ENCODE measurements at places on chromosomes 7 and 10. TPM values are rescaled to one million over a fixed set of nuclear protein-coding genes. Genes with fewer than 3 reads are reported as not detected.

GRCh38 chr10:62085404-62085803 is 183.2 kb downstream of the RTKN2 start:
- DNase-seq, result no peak
- no peak overlapping the region for H3K27ac ChIP-seq
- H3K36me3 ChIP-seq, result peaks cover 71% of the 10 kb centered on the region
- no peak overlapping the region for H3K4me3 ChIP-seq
- H3K27me3 ChIP-seq, result no peaks in the 10 kb centered on the region

DNA sequence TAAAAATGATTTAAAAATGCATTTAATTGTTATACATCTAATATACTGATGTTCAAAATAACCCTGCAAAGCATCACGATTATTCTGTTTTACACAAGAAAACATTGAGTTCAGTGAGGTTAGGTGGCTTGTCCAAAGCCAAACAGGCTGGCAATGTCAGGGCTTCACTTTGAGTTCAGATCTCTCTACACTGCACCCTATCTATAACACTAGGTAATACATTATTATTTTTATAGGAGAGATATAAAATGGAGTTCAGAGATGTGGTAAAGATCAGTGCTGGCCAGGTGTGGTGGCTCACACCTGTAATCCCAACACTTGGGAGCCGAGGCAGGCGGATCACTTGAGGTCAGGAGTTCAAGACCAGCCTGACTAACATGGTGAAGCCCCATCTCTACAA is 165.9 kb upstream of the MYO3A start:
- no peaks in the 10 kb centered on the region for H3K36me3 ChIP-seq
- no peak overlapping the region for H3K4me3 ChIP-seq
- H3K27ac ChIP-seq, result no peak overlapping the region

The LRRTM3 gene
- not detected for total RNA-seq

DNA sequence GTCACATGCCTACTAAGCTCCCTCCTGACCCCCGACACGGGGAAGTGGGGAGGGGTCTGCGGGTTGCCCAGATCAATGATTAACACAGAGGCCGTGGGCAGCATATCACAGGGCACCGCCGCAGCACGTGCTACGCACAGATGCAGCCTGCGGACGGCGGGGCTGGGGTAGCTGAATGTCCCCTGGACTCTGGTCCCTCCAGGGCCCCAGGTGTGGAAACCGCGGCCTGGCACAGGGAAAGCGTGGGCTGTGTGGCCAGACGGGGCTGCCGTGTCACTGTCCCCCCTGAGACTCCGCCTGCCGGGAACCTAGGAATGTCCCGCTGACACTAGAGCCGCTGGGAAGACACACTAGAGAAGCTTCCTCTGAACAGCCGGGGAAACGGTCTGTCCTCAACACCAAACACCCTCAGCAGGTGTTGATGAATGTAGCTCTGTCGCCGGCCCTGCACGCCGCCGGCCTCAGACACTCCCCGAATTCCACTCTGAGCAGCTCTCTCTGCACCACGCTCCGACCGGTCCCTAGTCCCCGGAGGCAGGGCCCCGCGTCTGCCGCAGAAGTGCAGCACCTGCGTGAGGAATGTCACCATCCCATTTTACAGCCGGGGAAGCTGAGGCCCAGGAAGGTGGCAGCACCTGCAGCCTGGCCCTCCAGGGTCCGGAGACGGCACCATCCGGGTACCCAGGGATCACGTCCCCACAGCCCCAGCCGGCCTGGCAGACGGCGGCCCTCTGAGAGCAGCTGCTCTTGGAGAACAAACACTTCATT is 33.4 kb upstream of the PDGFA start:
- no peak for DNase-seq
- no peak overlapping the region for H3K4me3 ChIP-seq
- peaks cover 15% of the 10 kb centered on the region for H3K36me3 ChIP-seq
- H3K4me1 ChIP-seq, result no peaks in the 10 kb centered on the region
- H3K27ac ChIP-seq, result no peak overlapping the region

GRCh38 chr10:21202776-21203462 is 305.8 kb upstream of the NEBL start:
- no peak overlapping the region for H3K4me3 ChIP-seq
- DNase-seq, result no peak
- no peak overlapping the region for H3K27ac ChIP-seq
- no peaks in the 10 kb centered on the region for H3K4me1 ChIP-seq

- H3K4me1 ChIP-seq, result peaks cover 27% of the 10 kb centered on the region
- H3K36me3 ChIP-seq, result no peaks in the 10 kb centered on the region
- no peak for DNase-seq
- no peak overlapping the region for H3K4me3 ChIP-seq
- no peaks in the 10 kb centered on the region for H3K27me3 ChIP-seq
- H3K27ac ChIP-seq, result no peak overlapping the region
Measured at GRCh38 chr7:16921644-16922257, 40.0 kb upstream of the AGR3 start.

DNA sequence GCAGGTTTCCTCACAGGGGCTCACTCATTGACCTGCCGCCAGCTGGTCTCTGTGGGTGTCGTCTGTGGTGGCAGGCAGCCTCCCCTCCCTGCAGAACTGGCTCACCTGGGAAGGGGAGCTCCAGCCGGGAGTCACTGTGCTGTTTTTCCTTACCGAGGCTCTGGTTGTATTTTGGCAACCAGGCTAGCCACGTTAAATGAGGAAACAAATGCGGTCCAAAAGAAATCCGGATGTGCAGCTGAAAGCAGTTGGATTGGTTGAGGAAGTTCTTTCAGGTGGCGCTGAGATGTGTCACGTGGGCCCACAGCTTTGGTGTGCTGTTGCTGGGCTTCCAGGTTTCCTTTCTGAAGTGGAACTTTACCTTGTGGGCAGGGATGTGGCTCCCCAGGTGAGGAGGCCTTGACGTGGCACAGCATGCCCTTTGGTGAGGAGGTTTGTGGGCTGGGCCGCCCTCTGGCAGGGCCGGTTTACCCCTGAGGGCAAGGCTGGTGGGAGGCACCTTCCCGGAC is 14.2 kb downstream of the MTURN start:
- peaks cover 6% of the 10 kb centered on the region for H3K4me1 ChIP-seq
- DNase-seq, result peak; percentile 63
- no peak overlapping the region for H3K4me3 ChIP-seq
- no peaks in the 10 kb centered on the region for H3K27me3 ChIP-seq

- H3K27ac ChIP-seq, result no peak overlapping the region
- H3K27me3 ChIP-seq, result no peaks in the 10 kb centered on the region
- H3K36me3 ChIP-seq, result no peaks in the 10 kb centered on the region
- peak overlapping the region; percentile 53 for H3K4me3 ChIP-seq
- H3K4me1 ChIP-seq, result peaks cover 6% of the 10 kb centered on the region
Measured at GRCh38 chr7:6516387-6516983, 34.8 kb downstream of the GRID2IP start.

DNA sequence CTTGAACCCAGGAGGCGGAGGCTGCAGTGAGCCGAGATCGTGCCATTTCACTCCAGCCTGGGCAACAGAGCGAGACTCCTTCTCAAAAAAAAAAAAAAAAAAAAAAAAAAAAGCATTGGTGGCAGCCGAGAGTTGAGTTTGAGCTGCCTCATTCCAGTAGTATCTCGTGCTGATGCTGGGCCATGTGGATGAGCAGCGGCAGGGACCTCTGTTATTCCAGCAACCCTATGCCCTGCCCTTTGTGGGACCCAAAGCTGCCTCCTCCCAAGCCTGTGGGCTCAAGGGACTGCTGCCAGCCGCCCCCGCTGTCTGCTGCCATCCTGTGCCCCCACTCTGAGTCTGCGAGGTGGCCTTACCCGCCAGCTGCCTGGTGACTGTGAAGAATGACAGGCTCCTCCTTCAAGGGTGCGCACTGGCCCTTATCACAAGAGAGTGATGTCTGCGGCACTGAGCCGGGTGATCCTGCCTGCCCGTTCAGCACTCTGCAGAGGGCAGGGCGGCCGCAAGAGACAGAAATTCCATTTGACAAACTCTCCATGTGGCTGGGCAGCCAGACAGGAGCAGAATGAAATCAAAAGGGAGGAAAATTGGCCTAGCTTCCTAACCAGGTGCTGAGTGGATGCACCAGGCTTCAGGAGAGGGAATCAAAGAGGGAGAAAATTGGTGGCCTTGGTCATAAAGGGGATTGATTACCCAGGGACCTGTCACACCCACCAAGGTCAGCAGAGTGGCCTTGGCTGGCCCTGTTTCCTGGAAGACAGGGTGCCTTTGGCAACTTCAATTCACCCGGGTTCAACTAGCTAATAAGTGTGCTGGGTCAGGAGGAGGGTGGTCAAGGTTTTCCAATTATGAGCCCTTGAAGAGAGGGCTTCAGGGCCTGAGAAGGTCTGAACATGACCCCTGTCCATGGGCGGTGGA is 65.3 kb upstream of the ZMIZ1 start:
- no peak overlapping the region for H3K4me3 ChIP-seq
- peaks cover 11% of the 10 kb centered on the region for H3K4me1 ChIP-seq
- H3K36me3 ChIP-seq, result no peaks in the 10 kb centered on the region
- DNase-seq, result no peak
- no peak overlapping the region for H3K27ac ChIP-seq

DNA sequence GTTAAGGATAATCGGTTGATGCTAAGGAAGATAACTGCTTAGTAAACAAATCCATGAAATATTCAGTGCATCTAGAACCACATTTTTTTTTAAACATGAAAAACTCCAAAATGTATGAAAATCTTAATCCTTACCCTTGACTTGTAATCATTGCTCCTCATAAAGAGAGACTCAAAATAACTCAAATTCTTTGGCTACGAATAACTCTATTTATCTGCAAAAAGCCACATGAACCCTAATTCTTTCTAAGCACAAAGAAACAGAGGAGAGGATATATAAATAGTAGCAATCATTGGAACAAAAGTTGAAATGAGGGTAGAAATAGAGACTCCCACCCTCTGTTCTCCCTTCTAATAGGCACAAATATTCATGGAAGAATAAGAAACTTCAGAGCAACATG is 40.2 kb downstream of the ANK3 start:
- no peaks in the 10 kb centered on the region for H3K4me1 ChIP-seq
- H3K27me3 ChIP-seq, result no peaks in the 10 kb centered on the region
- H3K36me3 ChIP-seq, result no peaks in the 10 kb centered on the region
- DNase-seq, result no peak

GRCh38 chr10:17430647-17431355 is 23.6 kb downstream of the ST8SIA6 start:
- peaks cover 13% of the 10 kb centered on the region for H3K27me3 ChIP-seq
- H3K4me1 ChIP-seq, result peaks cover 55% of the 10 kb centered on the region
- H3K4me3 ChIP-seq, result no peak overlapping the region
- no peak overlapping the region for H3K27ac ChIP-seq
- H3K36me3 ChIP-seq, result no peaks in the 10 kb centered on the region
- DNase-seq, result peak; percentile 69

GRCh38 chr7:141201145-141201885 is 127.5 kb downstream of the TMEM178B start:
- no peak overlapping the region for H3K27ac ChIP-seq
- H3K27me3 ChIP-seq, result peaks cover 11% of the 10 kb centered on the region
- DNase-seq, result no peak
- no peak overlapping the region for H3K4me3 ChIP-seq
- no peaks in the 10 kb centered on the region for H3K36me3 ChIP-seq
- H3K4me1 ChIP-seq, result no peaks in the 10 kb centered on the region

DNA sequence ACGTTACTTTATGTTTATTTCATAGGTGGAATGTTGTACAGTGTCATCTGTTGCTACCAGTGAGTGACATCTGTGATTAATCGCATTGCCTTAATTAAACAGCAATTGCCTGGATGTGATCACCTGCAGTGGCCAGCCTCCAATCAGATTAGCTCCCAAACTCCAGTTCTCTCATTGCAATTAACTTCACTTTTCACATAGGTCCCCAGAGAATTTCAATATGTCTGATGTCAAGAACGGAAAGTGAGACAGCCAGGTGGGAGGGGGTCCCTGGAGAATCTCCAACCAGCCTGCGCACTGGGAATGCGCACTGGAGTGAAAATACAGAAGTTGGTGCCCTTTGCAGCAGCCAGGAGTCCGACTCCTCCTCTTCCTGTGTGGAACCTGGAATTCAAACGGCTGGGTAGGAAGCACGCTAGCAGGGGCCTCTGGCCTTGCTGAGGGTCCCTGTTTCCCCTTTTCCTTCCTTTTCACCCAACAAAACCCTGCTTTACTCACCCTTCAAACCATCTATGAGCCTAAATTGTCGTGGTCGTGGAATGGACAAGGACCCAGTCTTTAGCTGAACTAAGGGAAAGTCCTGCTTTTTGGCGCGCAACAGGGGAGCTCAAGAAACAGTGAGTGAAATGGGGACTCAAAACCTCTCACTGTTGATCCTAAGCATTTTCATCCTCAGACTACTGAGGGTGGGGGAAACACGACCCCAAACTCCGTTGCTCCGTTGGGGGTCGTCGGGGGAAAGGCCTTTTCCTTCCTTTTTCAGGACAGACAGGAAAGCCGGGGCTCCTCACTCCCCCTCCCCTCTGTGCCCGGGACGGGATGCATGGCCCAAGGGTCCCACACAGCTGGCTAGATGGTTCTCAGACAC is 1355.5 kb upstream of the LRRTM3 start:
- H3K4me1 ChIP-seq, result no peaks in the 10 kb centered on the region
- no peak overlapping the region for H3K27ac ChIP-seq
- no peaks in the 10 kb centered on the region for H3K27me3 ChIP-seq
- no peak for DNase-seq
- H3K36me3 ChIP-seq, result no peaks in the 10 kb centered on the region
- H3K4me3 ChIP-seq, result no peak overlapping the region

The CYP3A4 gene
- total RNA-seq, result not detected

The SMKR1 gene
- total RNA-seq, result 1.3 TPM

- H3K27me3 ChIP-seq, result peaks cover 4% of the 10 kb centered on the region
- no peaks in the 10 kb centered on the region for H3K36me3 ChIP-seq
- DNase-seq, result peak; percentile 59
- H3K4me3 ChIP-seq, result peak overlapping the region; percentile 85
- peaks cover 56% of the 10 kb centered on the region for H3K4me1 ChIP-seq
Measured at GRCh38 chr10:31927884-31928548, 615 bp downstream of the ARHGAP12 start.

The ARL3 gene
- total RNA-seq, result 5.2 TPM

- no peaks in the 10 kb centered on the region for H3K36me3 ChIP-seq
- H3K27ac ChIP-seq, result no peak overlapping the region
- no peaks in the 10 kb centered on the region for H3K4me1 ChIP-seq
Measured at GRCh38 chr7:113044394-113044793, 42.2 kb downstream of the GPR85 start.

The COL28A1 gene
- total RNA-seq, result not detected

GRCh38 chr7:128941946-128942526 is 4.3 kb downstream of the IRF5 start:
- no peak overlapping the region for H3K4me3 ChIP-seq
- H3K27me3 ChIP-seq, result peaks cover 7% of the 10 kb centered on the region
- no peak overlapping the region for H3K27ac ChIP-seq

Measured in activated CD8-positive, alpha-beta T cell treated with anti-CD3 and anti-CD28 coated beads, Interleukin-2, amount 10 ng/mL, durations not matched to agents 7 days and 5 days (primary cell).